ENCODE measurements at places on chromosomes 3 and 15.

DNA sequence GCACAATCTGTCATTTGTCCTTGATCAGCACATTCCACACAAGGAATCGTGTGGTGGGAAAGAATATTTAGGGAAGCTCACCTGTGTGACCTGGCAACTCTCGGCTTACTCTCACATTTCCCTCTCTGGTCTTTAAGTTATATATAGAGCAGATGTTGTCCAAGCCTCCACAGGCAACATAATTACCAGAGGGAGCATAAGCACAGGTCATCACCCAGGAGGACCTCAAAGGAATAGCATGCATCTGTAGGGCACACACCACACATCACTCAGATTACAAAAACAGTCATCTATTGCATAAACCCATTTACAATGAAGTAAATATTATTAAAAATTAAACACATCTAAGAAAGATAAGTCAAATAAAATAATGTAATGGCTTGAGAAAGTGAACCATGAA is 36.5 kb downstream of the GNB4 start:
- DNase-seq, result peak; percentile 28

GRCh38 chr3:185161761-185162160 is 8.9 kb upstream of the C3orf70 start:
- no peak for DNase-seq

DNA sequence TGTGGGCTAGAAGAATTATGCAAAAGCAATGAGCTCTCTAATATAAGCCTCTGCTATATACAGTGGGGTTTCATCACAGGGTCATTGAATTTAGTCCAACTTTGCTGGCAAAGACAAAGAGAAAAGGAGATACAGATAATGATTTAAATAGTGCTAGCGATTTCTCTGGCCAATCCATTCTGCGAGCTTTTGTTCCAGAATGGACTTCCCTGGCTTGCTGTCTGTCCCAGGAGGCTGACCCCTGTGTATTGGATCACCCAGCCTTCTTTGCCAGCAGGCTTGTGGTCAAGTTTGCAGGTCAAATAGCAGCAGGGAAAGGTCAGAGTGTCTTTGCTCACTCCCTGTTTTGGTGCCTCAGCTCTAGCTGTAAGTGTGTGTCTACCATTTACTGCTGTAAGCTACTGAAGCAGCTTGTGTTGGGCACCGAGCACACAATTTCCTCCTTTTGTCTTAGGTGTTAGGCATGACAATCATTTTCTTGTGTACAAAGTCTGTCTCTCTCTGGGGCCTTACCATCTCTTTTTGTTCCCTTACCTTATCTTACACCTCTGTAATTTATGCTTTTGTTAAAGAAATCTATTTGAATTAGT is 55.7 kb downstream of the UNC13C start:
- no peak for DNase-seq

DNA sequence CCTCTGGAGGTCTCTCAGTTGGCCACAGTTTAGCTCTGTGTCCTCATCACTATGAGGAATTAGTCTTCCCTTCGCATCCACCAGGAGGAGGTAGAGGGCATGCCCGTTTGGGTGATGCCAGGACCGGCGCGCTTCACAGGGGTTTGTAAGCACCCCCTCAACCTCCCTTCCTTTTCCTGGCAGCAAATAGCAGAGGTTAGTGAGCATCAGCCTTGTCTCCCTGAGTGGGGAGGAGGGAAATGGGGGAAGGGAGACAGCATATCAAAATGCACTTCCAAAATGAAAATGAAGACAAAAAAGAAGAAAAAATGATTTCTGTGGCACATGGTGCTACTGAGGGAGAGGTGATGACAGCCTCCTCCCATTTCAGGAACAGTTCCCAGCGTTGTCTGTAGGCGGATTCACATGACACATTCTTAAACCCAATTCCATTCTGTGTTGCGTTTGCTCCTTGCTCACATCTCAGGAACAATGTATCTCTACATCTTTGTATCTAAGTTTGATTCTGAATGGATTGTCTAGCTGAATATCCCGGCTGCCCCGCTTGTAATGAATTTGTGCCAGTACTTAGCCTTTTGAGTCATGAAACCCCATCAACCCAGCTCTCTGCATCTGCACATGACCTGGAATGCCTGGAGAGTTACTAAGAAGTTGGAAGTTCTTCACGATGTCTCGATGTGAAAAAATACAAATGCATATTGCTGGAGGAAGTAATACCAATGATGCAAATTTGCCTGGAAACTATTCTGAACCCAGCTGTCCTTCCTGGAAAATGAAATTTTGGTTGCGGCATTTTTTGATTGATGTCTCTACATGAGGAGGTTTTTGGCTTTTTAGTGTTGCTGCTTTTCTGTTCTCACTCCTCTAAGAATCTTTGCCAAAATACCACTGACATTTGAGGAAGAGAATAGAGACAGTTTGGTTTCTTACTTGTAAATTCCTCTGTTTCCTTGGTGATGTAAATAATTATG is 45.2 kb downstream of the TYRO3 start:
- peak; percentile 74 for DNase-seq

DNA sequence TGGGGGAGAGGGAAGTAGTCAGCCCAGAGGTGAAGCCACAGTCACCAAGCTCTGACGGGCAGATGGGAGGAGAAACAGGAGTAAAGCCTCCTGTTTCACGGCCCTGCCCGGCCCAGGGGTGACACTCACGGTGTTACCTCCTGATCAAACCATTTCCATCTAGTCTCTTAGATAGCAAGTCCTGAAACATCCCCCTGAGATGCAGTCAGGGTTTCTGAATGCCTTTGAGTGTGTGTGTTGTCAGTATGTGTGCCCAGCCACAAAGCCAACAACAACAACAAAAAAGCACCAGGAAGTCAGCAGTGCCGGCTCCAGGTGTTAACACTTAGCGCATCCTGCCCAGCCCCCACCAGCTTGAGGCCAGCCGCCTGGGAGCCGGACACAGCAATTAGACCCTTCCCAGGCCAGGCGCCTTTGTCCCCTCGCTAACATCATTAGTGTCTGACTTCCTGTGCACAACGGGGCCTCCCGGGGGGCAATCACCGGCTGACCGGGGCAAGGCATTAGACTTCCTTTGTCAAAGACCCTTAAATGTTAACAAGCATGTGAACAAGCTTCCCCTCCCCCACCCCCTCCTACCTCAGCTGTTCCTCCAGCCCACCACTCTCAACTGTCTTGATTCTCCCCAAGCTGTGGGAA is 34.5 kb downstream of the IL17RD start:
- peak; percentile 85 for DNase-seq

- peak; percentile 80 for DNase-seq
Measured at GRCh38 chr3:107753494-107753893, 230.7 kb downstream of the BBX start.

GRCh38 chr15:69165637-69166025 is 5.2 kb downstream of the GLCE start:
- peak; percentile 23 for DNase-seq

DNA sequence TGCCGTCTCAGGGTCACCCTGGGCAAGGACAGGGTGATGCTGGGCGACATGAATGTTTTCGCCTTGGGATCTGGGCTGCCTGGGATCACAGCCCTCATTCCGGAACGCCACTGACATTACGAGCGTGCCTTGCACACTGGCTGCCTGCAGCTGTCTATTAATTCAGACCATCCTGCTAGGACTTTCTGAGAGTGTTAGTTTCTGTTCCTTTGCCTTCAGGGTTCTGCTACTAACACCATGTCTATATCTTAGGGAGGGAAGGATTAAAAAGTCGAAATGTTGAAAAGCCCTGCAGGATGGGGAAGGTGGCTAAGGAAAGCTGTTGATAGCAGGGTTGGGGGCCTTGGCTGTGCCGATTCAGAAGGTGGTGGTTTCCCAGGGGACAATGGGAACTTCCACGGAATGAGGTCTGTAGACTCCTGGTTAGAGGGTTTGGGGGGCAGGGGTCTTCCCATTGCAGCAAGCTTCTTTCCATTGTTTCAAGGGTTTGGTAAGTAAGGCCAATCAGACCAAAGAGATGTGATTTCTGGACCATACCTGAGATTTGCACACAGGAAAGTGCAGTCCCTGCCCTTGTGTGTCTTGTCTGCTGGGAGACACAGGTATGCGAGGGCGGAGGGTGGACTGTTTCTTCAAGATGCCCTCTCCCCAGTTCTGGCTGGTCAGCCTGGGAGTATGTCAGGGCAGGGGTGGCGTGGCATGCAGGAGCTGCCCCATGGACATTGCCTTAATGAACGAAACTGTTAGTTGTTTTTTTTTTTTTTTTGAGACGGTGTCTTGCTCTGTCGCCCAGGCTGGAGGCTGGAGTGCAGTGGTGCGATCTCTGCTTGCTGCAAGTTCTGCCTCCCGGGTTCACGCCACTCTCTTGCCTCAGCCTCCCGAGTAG is 50.9 kb downstream of the RGMA start:
- no peak for DNase-seq

GRCh38 chr3:190558796-190559195 is 44.9 kb downstream of the IL1RAP start:
- no peak for DNase-seq

DNA sequence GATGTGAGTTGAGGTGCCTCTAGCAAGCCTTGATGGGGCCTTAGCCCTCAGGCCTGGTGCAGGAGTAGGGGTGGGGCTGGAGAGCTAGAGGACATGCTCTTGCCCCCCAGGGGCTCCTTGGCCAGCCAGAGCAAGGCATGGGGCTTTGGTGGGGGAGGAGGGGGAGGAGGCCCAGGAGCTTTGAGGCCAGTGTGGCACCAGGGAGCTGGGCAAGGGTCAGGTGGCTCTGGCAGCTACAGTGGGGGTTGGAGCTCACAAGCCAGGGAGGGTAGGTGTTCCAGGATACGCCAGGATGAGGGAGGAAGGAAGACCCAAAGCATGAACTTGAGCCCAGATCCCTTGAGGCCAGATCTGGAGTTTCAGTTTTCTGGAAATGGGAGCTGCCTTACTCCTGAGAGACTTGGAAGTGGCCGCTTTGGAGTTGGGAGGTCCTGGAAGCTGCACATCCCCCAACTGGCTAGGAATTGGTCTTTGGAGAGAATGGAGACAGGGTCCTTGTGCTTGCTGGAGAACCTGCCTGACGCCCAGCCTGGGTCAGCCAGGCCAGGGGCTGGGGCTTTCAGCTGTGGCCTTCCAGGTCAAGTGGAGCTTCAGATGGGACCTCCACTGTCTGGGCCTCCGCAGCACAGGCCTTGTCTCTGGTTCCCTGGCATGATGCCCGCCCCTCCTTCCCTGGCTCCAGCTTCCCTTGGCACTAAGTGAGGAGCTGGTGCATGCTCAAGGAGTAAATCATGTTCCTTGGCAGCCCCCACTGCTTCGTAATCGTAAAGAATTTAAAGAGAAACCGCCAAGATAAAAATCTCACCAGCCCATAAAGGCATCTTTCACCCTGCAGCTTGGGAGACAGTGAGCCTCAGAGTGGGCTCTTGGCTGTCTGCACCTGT is 8.7 kb downstream of the SEMA3F start:
- DNase-seq, result no peak

DNA sequence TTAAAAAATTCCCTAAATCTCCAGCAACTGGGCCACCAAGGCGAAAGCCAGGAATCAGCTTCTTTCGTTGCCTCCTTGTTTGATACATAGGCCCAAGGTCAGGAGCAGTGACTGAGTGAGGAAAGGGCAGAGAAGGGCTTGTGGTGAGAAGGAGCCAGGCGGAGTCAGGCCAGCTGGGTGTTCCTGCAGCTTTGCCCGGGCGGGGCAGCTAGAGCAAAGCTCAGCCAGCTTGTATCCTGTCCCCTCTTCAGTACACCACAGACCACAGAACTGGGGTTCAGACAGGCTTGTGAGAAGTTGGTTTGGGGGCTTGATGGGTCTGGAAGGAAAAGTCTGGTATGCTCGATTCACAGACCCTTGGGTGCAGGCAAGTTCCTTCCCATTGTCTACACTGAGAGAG is 52.6 kb downstream of the CCK start:
- DNase-seq, result no peak

DNA sequence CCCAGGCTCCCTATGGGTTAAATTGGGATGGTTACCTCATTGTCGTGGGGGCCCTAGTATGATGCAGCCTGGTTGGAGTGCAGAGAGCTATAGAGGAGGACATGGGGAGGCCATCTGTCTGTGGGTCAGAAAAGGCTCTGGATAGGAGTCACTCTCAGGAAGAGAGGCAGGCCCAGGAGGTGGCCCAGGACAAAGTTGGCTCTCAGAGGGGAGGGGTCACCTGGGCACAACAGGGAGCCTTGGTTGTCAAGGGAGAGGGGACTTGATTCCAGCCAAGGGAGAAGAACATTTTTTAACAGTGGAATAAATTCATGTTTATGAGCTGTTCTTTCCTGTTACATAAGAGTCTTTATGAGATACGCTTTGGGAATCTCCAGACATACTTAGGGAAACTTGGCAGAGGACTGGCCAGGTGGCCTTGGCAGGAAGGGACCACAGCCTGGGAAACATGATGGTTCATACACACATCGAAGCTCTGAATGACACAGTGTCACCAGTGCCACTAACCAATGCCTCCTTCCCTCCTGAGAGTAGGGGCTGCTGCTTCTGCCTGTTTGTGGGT is 27.5 kb upstream of the LCTL start:
- no peak for DNase-seq

DNA sequence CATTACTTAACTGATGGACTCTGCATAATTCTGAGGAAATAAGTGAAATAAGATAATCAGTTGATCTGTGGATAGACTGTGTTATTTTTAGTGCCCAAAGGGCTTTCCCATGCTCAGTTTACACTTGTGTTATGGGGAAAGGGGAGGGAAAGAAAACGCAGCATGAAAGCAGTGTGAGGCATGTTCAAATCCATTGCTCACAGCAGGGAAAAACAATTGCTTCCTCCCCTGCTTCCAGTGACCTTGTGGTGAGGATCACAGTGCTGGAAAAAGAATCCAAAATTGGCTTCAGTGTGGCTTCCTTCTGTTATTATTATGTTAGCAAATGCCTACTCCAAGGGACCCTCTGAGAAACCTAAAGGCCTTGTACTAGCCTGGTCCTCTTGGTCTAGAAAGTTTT is 285.1 kb upstream of the CDIN1 start:
- DNase-seq, result peak; percentile 95

- DNase-seq, result no peak
Measured at GRCh38 chr3:123112232-123112631, 45.4 kb downstream of the PDIA5 start.

DNA sequence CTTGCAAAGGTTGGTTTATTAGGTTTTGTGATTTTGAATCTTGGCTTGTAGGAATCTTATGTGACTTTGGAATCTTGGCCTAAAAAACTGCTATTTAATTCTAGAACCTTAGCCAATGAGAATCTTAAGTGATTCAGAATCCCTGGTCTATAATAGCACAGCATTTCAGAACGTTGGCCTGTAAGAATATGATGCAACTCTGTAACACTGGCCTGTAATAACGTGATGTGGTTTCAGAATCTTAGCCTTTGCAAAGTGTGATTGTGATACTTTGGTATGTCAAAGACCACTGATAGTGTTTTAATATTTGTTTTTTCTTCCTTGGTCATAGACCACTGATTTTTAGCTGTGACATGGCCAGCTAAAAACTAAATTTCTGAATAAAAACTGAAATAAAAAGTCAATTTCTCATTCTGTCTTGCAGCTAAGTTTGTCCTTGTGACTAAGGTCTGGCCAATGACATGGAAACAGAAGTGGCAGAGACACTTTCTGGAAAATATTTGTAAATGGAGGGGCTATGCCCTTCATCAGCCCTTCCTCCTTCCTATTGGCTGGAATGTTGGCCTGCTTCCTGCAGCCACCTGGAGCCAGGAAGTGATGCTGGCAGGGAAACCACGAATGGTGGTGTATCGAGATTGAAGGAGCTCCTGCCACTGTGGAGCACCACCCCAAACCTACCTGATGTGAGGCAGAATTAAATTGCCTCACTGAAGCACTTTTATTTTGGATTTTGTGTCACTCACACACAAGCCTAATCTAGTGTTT is 42.3 kb upstream of the CORO2B start:
- no peak for DNase-seq
